HCEC 1CT (cell line): ENCODE measurements at places on chromosomes 13 and 19.
A peak's percentile ranks its signal among the peaks of the same experiment; 100 is the strongest.

DNA sequence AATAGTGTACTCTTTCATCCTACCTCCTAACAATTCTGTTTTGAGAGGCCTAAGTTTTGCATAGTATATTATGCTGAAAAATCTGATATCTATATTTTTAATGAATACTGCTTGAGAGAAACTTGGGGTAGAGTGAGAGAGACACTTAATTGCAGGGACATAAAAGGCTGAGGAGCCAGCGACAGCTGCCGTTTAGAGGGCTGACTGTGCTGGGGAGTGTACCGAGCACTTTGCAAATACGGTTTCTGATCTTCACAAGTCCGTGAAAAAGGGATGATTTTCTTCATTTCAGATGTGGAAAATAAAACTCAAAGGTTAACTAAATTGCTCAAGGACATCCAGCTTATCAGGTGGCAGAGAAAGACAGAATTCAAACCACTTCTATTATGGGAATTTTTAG lies 97.4 kb downstream of the CAB39L start:
- no peak for DNase-seq

DNA sequence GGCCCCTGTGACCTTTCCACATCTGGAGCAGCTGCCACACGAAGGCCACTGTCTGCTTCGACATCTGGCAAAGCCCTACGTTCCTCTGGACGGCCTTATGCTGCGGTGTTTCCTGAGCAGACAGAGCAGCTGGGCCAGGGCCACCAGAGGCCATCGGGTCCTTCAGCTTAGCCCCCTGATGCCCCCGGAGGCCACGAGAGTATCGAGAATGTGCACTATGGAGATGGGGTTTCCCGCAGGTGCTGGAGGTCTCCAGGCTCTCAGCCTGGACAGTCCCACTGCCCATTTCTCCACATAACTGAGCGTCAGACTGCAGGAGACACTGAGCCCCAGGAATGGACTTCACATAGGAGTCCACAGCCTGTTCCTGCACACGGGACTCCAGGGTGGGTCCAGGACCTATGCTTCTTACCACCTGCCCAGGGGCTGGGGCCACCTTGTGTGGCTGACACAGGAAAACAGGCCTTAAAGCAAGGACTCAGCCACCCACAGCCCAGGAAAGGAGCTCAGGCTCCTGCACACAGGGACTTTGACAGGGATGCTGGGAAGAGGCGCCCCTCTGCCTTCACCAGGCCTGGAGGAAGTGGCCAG lies 80.7 kb downstream of the SLC7A1 start:
- DNase-seq = no peak

DNA sequence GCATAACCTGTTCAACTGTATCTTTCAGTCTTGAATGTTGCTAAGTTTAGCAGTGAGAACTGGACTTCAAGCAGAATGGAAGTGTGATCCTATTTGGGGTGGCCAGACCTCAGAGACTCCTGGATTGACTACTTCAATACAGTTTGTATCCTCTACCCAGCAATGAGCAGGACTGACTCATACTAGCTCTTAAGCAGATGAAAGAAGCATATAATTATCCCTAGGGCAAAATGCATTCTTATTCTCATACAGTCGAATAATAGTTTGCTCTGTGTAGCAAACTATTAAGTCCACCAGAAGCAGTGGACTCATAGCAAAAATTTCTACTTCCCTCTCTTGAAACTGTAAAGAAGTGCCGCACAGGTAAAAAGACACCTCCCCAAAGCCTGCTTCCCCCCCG lies 46.4 kb upstream of the FAM216B start:
- no peak for DNase-seq

GRCh38 chr13:50376895-50377575 lies 361.8 kb downstream of the KCNRG start:
- DNase-seq = no peak

DNA sequence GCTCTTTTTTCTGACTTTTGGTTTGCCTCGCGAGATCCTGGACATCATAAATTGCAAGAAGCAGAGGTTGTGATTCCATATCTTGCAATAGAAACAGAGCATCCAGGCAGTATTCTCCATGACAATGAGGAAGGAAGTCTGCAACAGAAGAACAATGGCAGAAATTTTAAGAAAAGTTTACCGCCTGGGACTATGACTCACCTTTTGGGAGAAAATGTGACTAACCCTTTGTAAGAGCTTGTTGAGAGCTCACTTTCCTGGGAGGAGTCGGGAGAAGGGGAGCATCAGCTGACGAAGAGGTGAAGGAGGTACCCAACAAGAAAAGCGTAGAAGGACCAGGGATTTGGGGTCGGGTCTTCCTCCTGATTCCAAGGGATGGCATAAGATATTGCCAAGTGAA lies 34.3 kb upstream of the TNFSF11 start:
- no peak for DNase-seq

GRCh38 chr19:1780272-1780958 lies 27.1 kb downstream of the ONECUT3 start:
- peak; percentile 52 for DNase-seq

DNA sequence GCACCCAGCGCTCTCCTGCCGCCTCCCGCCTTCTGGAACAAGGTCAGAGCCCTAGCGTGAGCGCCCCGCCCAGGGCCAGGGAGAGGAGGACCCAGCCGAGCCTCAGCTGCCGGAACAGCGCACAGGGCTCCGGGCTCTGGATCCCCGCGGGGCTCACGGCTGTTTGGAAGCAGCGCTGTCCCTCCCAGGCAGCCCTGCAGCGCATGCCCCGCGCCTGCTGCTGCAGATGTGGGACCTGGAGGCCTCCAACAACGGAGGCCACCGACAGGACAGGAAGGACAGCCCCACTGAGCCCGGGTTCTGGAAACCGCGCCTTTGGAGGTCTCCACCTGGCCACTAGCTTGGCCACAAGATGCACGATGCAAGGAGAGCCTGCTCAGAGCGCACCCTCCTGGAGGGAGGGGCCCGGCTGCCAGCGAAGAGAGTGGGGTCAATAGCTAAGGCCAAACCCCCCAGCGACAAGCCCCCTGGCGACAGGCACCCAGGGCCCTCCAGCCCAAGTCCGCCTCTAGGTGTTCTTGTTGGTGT lies 12.6 kb downstream of the ZSCAN18 start:
- DNase-seq = no peak

DNA sequence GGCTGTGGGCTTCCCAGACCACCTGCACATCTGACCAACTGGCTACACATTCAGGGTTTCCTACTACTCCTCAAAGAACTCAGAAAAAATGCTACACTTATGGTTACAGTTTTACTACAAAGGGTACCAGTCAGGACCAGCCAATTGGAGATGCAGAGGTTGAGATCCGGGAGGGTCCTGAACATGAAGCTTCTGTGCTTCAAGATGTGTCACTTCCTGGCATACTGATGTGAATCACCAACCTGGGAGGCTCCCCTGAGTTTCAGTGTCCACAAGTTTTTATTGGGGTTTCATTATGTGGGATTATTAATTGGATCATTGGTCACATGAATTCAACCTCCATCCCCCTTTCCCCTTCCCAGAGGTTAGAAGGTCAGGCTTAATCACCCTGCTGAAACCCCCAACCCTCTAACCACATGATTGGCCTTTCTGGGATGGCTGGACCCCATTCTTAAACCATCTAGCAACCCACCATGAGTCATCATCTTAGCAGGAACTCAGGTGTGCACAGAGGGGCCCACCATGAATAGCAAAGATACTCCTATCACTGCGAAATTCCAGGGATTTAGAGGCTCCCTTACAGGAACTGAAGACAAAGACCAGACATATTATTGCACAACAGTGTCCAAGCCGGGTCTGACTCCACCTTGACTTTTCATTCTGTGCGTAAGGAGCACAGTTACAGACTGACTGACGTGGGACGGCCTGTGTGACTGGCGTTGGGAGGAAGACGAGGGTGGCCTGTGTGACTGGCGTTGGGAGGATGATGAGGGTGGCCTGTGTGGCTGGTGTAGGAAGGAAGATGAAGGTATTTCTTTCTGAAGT lies 90.7 kb downstream of the ATP8A2 start:
- DNase-seq = no peak

DNA sequence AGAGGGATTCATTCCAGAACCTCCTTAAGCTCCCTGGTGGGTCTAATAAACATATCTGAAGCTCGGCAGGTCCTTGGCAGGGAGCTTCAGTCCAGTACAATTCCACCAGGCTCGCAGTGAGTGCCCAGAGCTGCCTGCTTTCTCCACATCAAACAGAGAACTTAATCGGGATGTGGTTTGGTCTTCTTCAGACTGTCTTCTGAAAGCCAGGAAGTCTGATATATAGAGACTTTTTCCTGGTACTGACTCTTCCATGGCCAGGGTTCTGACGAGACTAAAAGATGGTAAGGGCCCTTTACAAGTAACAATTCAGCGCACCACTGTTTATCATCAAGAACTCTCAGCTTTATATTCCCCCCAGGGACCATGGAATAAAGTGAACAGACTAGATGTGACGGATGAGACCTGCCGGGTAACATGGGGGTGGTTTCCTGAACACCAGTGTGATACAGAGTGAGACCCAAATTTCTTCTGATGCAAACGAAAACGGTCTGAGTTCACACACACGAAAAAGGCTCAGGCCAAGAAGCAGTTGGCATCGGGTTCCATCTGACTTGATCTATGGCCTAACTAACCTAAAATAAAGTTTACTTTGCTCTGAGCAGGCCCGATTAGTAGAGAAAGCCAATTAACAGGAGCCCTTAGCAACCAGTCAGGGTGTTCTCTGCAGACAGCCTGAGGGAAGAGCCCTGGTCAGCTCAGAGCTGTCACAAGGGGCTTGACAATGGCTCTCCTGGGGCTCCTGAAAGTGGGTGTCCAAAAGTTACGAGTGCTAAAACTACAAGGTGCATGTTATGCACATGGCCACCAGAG lies 29.0 kb downstream of the RANBP3 start:
- DNase-seq = no peak

- DNase-seq = no peak
These were observed 9.9 kb downstream of the LTBP4 start for GRCh38 chr19:40611096-40611495.

DNA sequence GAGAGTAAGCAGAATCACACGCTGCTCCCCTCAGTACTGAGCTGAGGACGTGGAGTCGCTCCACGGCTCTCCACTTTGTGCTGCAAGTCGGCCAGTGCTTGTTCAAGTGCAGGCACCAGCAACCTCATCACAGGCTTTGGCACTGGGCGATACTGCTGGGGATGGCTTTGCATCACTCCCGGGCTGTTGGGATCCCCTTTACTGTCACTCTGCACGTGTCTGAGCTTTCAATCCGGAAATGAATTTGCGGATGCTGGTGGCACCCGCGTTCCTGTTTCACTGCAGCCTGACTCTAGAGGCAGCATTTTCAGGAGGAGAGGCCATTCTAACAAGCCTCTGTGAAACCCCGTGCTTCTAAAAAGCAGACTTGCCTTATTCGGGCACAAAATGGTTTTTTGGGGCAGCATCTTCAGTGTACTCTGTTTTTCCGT lies 19.1 kb downstream of the SMARCA4 start:
- no peak for DNase-seq

DNA sequence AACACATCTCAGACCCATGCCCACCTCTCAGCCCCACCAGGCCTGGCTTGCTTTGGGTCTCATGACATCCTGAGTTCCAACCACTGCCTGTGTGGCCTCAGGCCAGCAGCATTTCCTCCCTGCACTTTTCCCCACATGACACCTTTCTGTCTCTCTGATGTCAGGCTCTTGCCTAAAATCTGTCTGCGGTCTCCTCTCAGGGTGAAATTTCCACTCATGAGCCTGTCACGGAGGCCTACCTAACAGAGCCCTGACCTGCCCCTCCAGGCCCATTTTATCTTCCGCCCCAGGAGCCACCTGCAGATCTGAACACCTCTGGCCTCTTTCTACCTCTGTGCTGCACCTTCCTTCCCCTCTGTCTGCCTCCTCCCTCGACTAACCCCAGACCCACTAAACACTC lies 93.5 kb downstream of the ZDHHC20 start:
- no peak for DNase-seq

DNA sequence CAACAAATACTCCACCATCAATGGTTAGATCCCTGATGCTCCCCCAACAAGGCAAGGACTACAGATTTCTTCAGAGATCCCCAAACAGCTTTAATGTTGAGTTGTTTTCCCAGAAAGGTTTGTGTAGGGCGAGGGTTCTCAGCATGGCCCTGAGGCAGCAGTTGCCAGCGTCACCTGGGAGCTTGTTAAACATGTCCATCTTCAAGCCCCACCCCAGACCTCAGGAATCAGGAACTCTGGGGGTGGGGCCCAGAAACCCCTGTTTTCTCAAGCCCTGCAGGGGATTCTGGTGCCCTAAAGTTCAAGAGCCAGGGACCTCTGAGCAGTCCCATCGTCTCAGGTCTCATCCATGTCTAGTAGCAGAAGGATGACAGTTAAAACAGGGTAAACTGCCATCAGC lies 9.6 kb downstream of the EFNB2 start:
- DNase-seq = no peak

DNA sequence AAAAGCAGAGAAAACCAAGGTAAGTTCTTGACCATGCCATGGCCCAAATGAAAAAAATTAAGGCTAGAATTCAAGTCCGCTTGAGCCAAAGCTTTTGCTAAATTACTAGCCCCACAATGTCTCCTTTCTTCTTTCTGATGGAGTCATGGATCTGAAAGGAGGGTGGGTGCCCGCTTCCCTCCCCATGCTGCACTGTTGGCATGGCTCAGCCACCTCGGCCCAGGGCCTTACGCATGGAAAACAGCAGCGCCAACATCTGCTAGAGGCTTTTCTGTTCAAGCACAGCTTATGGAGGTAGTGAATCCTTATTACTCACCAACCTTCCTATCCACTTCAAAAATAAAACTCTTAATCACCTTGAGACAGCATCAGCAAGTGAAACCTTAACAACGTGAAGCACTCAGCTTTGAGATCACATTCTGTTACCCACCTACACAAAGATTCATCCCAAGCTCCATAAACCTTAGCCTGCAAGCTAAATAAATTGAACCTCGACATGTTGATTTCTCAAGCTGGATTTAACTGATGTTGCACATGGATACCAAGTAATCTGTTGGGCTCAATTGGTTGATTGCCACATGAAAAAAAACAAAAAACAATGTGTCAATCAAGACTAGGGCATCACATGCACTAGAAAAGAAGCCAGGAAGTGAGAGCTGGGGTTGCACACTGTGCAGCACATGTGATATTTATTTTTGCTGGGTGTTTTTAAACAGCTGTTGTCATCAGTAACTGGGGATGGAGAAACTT lies 43.4 kb downstream of the TPT1 start:
- no peak for DNase-seq

DNA sequence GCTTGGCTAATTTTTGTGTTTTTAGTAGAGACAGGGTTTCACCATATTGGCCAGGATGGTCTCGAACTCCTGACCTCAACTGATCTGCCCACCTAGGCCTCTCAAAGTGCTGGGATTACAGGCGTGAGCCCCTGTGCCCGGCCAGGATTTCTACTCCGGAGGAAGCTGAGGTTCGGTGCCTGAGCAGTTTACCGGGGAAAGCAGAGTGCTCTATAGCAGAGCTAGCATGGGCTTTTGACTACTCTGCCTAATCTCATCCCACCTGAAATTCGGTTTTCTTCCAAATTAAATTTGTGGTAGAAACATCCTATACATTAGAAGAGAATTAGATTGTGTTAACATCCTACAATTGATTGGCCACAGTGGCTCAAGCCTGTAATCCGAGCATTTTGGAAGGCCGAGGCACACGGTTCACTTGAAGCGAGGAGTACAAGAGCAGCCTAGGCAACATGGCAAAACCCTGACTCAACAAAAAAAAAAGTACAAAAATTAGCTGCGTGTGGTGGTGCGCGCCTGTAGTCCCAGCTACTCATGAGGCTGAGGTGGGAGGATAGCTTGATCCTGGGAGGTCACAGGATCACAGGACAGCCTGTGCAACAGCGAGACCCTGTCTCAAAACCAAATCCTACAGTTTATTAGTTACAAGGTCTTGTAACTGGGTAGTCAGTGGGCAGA lies 1.6 kb downstream of the RPL13A start:
- no peak for DNase-seq
